ENCODE measurements at places on chromosomes 11 and 22.

DNA sequence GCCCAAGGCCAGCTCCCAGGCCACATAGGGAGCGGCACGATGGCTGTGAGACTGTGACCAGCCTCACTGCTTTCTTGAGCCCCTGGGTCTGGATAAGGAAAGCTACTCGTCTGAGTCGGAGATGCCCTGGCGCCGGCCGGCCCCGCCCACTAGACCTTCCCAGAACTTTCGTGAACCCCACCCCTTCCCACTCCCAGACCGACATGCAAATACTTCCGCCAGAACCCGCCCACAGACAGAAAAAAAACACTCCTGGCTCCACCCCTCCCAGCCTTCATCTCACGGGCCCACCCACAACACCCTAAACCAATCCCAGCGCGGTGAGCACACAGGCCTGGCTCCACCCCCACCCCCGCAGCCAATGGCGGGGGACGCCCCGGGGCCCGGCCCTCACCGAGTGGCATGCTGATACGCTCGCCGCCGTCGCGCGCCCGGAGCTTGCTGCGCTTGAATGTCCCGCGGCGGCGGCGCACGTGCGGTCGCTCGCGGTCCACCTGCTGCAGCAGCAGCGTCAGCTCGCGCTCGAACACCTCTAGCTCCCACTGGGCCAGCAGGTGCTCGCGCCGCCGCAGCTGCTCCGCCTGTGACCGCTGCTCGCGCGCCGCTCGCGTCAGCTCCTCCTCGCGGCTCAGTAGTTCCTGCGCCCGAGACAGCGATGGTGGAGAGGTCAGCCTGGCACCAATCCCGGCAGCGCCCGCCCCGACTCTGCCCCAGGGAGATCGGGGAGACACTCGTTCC lies 7.0 kb downstream of the MAP3K11 start:
- DNase-seq = no peak

- no peak for DNase-seq
These were observed 3.9 kb downstream of the FOSL1 start for GRCh38 chr11:65896034-65896999.

- no peak for DNase-seq
These were observed 35.6 kb upstream of the PPARA start for GRCh38 chr22:46114518-46115387.

GRCh38 chr11:44851496-44851895 lies 99.2 kb downstream of the TP53I11 start:
- no peak for DNase-seq

DNA sequence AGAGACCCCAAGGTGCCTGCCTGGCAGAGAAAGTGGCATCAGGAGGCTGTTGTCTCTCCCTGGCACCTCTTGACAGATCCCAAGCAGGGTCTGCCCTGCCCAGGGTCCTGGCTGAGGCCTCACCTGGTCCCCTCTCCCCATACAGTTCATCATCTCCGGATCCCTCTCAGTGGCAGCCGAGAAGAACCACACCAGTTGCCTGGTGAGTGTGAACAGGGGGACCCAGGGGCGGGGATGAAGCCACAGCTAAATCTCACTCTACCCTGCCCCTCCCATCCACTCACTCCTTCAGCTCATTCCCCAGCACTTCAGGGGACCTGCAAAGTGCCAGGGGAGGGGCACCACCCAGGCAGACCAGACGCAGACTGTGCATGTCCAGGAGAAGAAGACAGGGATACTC lies 14.0 kb upstream of the MS4A10 start:
- DNase-seq = no peak

DNA sequence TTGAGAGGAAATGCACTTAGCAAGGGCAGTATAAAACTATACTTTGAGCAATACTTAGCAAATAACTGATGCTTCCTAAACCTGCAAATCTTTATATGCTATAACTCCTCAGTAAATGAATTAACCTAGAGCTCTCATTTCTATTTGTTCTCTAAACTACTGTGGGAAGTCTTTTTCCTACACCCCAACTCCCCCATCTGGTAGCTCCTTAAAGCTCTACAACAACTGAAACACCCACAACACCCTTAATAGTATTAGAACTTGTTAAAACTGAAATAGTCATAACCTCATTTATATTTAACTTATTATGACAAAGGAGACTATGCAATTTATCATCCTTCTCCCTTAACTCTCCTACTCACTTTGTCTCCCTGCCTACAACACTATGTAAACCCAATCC lies 43.4 kb downstream of the GUCY1A2 start:
- no peak for DNase-seq
